ENCODE measurements at places on chromosomes 2 and 18.

DNA sequence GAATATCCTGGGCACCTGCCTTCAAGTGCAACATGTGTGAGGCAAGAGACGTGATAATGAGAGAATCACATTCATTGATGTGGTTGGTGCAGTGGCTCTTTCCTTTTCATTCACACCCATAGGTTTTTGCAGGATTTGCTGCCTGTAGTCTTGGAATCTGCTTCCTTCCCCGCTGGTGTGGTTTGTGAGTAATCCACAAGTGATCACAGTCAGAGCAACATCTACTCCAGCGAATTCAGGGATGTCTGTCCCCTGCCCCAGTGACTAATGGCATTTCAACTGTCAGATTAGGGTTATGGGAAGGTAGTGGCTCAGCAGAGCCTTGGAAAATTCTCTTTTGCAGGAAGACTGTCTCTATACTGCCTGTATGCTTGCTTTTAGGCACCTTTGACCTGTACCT is 225.5 kb upstream of the RBMS1 start:
- DNase-seq = no peak

DNA sequence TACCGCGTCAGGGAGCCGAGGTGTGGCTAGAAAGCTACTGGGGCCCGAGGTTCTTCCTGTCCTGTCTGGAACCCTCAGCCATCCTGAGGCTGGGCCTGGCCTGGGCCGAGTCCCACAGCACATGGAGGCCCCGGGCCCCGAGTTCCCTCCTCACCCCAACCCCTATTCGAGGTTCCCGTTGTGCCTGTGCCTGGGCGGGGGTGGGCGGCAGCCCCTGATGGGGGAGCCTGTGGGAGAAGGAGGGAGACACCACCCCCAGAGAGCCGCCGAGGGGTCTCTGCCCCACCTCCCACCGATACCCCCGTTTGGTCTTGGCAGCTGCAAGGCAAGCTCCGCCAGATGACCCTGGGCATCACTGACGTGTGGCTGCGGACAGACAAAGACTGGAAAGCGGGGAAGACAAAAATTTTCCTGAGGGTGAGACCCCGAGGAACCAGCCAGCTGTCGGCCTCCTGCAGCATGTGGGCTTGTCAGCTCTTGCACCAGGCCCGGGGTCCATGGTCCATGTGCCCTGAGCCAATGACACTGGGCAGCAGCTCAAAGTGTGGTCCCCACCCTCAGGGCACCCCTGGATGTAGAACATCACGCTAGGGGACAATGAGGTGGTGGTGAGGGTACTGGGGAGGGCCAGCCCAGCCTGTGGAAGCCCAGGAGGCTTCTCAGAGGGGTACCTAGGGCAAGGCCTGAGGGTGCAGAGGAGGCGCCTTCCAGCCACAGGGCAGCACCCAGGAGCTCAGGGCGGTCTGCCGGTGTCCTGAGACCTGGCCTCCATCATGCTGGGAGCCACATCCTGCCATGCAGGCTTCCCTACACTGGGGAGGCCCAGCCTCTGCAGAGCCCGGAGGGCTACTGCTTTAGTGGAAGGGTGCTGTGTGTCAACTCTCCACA is 52.5 kb upstream of the GPR17 start:
- DNase-seq = no peak

GRCh38 chr2:154097833-154098398 is 226.2 kb downstream of the GALNT13 start:
- no peak for DNase-seq

- no peak for DNase-seq
These were observed 8.9 kb downstream of the METTL5 start for GRCh38 chr2:169815849-169816248.

GRCh38 chr2:47181176-47181575 is 26.1 kb upstream of the STPG4 start:
- DNase-seq = no peak

DNA sequence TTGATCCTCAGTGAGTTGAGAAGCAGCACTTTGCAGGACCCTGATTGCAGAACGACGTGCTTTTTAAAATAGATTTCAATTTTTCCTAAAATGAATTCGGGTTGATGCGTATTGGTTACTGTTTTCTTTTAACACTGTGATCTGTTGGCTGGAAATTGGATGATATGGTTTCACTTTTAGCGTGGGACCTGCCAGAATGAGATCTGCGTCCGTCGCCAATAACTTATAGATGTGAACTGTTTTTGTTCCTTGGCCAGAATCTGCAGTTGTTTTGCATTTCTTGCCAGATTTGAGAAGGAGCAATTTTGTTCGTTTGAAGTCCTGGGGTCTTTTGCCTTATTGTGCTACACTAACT is 703 bp downstream of the UGGT1 start:
- no peak for DNase-seq

- DNase-seq = no peak
These were observed 44.5 kb upstream of the TMEM17 start for GRCh38 chr2:62550461-62550860.
